ENCODE measurements at places on chromosomes 2 and 18.

DNA sequence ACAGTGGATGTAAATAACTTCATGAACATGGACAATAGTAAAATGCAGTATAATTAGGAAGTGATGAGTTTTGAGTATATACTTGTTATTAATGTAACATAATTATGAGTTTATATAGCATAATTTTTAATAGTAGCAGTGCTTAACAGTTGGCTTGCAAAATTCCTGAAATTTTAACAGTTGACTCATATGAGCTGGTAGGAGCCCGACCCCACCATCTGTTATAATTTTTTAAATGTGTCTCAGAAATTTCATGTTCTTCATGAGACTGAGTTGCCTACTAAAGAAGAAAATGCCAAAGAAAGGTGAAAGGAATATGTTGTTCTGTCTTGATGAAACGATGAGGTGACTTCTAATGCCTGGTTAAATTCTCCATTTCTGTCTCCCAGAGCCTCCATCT is 62.6 kb downstream of the ITGB1BP1 start:
- no peak for DNase-seq

GRCh38 chr2:181165199-181165868 is 184.9 kb downstream of the UBE2E3 start:
- no peak for DNase-seq

DNA sequence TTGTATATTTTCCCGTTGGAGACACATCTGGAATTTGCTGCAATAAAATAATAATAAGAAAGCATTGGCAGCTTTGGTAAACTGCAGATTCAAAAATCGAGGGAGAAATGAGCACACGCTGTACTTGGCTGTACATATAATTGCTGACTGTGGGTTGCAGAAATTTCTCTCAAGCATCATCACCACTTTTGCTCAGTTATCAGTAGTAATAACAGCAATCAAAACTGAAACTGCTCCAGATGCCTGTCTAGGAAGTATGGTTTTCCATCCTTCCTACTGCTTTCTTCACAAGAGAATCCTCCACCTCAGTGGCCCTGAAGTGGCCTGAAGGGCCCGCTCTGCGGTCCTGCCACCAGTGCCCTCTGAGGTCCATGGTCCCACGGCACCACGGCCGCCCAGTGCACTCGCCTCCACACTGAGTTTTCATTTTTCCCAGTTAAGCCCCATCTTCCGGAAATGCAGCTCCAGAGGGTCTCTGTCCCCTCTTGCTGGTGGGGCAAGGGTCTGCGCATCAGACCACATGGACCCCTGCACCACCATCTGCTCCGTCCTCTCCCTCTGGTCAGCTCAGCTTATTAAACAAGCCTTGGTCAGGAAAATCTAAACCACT is 3.9 kb downstream of the DUSP28 start:
- no peak for DNase-seq

DNA sequence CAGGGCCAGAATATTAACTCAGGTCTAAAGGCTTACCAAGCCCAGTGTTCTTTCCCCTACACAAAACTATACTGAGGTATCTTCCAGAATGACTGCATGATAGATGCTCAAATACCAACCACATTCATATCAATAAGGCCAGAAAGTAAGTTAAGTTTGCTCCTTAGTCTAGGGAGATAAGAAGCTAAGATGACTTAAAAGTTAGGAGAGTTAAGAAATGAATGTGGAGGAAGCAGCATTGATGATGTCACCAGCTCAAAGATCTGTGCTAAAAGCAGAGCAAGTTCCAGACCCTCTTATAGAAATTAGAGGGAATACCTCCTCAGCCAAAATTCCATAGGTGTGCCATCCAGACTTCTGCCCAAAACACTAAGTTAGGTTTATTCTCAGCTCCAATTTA is 6.1 kb downstream of the PPP4R1 start:
- no peak for DNase-seq

- DNase-seq = no peak
Observed at GRCh38 chr2:40886655-40887054, 434.8 kb upstream of the SLC8A1 start.

GRCh38 chr2:239544918-239545465 is 144.2 kb upstream of the HDAC4 start:
- no peak for DNase-seq

- DNase-seq = no peak
Observed at GRCh38 chr2:210461401-210461800, 15.2 kb downstream of the LANCL1 start.

- no peak for DNase-seq
Observed at GRCh38 chr2:112494828-112495227, 12.9 kb downstream of the TTL start.

GRCh38 chr2:126885751-126886210 is 12.9 kb upstream of the TEX51 start:
- no peak for DNase-seq

DNA sequence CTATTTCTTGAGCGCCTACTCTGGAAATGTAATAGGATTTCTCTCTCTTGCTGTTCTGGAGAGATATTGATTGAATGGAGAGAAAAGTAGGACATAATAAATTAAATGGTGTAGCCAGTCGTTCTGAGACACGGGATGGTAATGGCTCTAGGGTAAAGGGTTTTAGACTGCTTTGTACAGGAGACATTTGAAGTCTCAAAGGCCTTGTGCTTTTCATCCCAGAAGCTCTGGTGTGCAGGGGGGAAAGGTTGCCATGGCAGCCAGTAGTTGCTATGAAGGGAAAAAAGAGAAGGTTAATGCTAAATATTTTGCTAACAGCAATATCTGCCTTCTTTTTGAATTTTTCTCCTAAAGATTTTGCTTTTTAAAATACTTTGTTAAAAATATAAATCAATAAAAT is 359.3 kb downstream of the RIT2 start:
- no peak for DNase-seq

- DNase-seq = no peak
Observed at GRCh38 chr18:52401236-52401635, 61.2 kb downstream of the DCC start.
